ENCODE measurements at places on chromosomes 12 and 14.

GRCh38 chr12:49091056-49091835 lies 3.4 kb downstream of the DHH start:
- no peak for DNase-seq

GRCh38 chr14:68111097-68111852 lies 291.7 kb downstream of the RAD51B start:
- DNase-seq, result no peak

DNA sequence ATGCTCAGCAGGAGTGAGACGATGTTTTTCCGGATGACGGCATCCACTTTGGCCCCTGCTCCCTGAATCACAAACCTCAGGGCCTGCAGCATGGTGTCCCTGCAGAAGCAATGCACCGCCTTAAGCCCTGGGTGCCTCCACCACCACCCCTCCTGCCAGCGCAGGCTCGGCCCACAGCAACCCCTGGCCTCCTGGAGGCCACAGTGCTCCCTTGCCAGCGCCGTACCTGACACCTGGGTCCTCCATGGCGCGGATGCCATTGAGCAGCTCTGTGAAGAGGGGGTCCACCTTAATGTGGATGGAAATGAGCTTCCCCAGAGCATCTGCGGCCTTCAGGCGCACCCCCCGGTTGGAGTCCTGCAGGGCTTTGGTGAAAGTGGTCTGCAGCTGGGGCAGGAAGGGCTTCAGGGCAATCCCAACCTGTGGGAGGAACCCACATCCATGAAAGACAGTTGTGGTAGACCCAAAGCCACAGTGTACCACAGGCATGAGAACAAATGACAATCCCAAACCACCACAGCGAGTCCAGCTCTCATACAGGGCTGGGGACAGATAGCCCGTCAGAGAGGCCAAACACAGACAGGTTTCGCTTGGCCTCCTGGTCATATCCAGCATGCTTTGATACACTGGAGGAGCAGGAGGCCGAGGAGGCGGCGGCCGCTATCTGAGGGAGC lies 17.9 kb upstream of the RAB35 start:
- DNase-seq, result no peak

- no peak for DNase-seq
Observed at GRCh38 chr12:108779998-108780688, 48.8 kb upstream of the CORO1C start.

DNA sequence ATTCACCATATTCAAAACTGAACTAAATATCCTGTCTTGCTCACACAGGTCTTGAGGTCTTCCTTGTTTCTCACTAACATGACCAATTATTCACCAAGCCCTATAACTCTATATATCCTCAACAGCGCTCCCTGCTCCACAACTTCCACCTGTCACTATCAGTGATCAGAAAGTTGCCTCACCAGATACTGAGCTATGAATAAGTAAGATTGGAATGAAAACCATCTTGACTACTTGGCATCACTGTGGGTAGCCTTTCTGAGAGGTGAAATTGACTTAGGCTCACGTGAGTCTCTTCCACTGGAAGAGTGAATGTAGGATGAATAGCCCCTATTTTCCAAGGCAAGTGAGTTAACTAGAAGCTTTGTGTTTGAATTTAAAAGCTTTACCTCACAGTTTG lies 167.1 kb downstream of the PIK3C2G start:
- no peak for DNase-seq

GRCh38 chr12:30880061-30880460 lies 46.5 kb upstream of the TSPAN11 start:
- no peak for DNase-seq

DNA sequence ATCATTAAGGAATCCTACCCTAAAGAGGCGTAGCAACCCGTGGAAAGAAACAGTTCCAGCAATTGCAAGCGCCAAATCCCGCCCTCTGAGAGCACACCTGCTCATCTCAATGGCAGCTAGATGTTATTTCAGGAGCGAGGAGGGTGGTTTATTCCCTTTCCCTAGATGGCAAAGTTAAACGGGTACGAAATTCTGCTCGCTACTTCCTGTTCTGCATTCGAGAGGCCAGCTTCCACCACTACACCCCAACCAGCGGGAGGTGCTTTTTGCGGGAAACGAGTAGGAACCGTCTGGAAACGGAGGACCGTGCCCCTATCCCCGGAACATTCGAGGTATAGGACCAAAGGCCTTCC lies 536 bp downstream of the VPS29 start:
- no peak for DNase-seq

DNA sequence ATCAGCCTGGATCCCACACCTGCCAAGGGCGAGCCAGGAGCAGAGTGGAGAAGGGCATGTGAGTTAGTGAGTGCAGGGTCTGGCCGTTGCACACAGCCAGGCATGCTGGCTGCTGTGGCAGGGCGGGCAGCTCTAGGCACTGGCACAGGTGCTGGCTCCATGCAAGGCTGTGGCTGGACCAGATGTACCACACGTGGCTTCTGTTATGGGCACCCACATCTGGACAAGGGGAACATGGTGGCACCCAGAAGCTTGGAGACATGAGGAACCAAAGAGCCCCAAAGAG lies 20.1 kb downstream of the SERPINA3 start:
- no peak for DNase-seq

- DNase-seq, result no peak
Observed at GRCh38 chr14:92204792-92205191, 83.0 kb downstream of the CPSF2 start.

DNA sequence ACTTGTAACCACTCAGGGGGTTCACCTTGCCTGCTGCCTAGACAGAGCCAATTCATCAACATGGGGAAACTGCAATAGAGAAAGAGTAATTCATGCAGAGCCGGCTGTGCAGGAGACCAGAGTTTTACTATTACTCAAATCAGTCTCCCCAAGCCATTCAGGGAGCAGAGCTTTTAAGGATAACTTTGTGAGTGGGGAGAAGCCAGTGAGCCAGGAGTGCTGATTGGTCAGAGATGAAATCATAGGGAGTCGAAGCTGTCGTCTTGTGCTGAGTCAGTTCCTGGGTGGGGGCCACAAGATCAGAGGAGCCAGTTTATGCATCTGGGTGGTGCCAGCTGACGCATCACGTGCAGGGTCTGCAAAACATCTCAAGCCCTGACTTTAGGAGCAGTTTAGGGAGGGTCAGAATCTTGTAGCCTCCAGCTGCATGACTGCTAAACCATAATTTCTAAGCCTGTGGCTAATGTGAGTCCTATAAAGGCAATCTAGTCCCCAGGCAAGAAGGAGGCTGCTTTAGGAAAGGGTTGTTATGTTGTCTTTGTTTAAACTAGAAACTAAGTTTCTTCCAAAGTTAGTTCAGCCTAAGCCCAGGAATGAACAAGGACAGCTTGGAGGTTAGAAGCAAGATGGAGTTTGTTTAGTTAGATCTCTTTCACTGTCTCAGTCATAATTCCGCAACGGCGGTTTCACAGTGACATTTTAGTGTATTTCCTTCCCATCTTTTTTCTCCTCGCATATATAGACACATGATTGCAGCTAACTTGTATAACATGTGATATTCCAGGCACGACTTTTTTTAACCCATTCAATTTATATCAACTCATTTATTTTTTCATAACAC lies 68.9 kb upstream of the NCOR2 start:
- DNase-seq, result peak; percentile 73

- no peak for DNase-seq
Observed at GRCh38 chr12:76259660-76260389, 88.4 kb downstream of the BBS10 start.

- no peak for DNase-seq
Observed at GRCh38 chr14:65223636-65224035, 121.3 kb upstream of the MAX start.

- no peak for DNase-seq
Observed at GRCh38 chr14:86305058-86305457, 775.1 kb downstream of the FLRT2 start.

DNA sequence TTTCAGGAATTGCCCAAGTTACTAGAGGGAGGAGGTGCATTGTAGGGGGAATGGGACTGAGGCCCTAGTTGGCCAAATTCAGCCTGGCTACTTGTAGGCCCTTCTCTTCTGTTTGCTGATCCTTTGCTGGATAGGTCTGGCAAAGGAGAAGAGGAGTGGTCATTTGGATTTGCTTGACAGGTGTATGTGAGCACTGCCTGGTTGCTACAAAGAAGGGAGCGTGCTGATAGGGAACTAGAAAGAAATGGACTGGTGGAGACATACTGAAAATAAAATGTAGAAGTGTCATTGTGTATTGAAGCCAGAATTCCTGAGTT lies 3.6 kb downstream of the PSMA6 start:
- DNase-seq, result no peak

GRCh38 chr12:130163461-130164215 lies 1.4 kb downstream of the FZD10 start:
- no peak for DNase-seq

DNA sequence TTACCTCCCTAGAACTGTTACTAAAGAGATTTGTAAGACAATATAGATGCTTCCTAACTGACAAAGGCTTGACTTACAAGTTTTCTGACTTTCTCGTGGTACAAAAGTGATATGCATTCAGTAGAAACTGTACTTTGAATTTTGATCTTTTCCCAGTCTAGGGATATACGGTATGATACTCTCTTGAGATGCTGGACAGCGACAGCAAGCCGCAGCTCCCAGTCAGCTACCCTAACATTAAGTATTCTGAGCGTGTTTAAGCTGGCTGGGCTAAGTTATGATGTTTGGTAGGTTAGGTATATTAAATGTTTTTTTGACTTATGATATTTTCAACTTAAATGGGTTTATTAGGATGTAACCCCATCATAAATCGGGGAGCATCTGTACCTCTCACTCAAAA lies 55.2 kb upstream of the CDKL1 start:
- no peak for DNase-seq

DNA sequence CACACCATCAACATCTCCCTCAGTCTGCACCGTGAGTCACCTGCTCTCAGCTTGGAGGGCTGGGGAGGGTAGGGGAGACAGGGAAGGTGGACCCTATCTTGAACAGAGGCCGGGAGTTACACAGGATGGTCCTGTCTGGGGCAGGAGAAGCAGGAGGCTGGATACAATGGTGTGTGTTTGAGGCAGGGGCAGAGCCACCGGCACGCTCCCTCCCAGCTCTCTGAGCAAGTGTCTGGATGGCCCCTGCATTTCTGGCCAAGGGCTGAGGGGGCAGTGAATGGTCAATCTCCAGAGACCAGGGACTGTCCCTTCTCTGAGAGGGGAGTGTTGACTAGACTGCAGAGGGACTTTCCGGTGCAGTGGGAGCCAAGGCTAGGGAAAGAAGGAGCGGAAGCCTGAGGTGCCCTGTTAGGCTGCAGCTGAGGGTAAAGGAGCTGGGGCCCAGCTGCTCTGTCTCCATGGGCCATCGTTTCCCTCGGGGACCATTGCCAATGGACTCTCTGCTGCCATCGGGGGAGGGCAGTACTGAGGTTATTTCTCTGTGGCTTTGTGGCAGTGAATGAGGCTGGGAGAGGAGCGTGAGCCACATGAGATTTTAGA lies 1.9 kb downstream of the LRP1-AS start:
- DNase-seq, result no peak

- no peak for DNase-seq
Observed at GRCh38 chr14:88473791-88474190, 81.0 kb downstream of the PTPN21 start.

GRCh38 chr14:104161602-104162367 lies 23.4 kb downstream of the KIF26A start:
- no peak for DNase-seq

GRCh38 chr12:57276935-57277563 lies 26.1 kb upstream of the STAC3 start:
- DNase-seq, result peak; percentile 45

DNA sequence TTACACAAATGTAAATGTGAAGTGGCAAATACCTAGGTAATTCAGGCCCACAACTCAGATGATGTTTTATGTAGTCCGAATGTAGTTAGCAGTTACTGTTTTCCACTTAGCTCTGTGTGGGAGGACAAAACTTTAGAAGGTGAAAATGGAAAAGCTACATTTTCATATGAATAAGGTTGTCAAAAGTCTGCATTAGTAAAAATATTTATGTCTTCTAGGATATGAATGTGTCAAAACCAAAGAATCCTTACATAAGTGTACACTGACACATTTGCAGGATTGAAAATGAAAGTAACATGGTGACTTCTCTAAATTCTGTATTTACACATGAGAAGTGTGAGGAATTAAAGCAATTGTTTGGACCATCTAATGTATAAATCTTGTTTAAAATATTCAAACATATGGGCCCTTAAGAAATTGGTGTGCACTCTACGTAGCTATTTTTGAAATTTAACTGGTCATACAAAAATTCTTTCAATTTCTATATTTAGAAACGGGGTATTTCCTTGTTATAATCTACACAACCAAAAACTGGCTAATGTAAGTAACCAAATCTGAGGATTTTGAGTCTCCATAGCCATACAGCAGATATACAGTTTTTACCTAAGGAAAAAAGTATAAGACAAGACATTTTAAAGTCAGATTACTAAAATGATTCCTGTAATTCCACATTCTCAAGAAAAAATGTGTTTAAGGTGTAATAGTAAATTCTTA lies 5.4 kb downstream of the CDKN1B start:
- DNase-seq, result no peak

DNA sequence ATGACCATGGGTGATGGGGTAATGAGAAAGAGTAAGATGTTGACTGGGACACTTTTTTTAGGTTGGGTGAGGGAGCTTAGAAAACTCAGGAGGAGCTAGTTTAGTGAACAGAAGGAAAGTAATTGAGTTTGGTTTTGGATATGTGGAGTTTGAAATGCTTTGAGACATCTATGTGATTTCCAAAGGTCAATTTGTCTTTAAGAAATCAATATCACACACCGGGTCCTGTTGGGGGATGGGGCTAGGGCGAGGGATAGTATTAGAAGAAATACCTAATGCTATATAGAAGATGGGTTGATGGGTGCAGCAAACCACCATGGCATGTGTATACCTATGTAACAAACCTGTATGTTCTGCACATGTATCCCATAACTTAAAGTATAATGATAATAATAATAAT lies 118.4 kb downstream of the ASCL1 start:
- no peak for DNase-seq

GRCh38 chr12:106128585-106129328 lies 10.0 kb downstream of the NUAK1 start:
- no peak for DNase-seq

DNA sequence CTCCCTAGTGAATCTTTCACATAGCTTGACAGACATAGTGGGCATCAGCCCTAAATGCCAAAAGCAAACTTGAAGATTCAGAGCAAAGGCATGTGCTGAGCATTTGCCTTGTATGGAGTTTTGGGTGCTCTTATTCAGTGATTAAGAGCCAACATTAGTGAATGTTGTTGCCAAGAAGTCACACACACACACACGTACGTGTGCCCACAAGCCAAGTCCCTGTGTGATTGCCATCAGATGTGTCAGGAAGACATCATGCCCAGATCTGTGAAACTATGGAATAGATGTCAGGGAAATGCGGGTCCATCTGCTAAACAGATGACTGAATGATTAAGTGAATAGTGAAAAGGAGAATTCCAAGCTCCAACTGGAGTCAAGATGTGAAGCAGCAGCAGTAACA lies 149.0 kb downstream of the AKAP6 start:
- no peak for DNase-seq

DNA sequence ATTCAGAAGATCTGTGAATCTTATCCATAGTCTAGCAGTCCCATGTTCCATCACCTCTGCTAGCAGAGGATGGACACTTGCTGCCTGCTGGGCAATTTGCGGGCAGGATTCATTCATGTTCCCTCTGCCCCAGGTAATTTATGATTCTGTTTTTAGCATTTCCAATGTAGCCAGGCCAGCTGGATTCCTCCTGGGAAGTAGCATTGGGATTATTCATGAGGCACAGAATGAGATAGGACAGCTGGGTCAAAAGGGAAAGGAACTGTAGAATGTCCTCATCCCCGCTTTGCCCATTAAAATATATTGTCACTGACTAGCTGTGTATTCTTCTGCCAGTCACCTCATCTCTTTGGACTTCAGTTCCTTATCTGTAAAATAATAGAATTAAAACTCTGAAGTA lies 68.7 kb downstream of the SLC35F4 start:
- no peak for DNase-seq

Data from stimulated activated CD8-positive, alpha-beta memory T cell treated with anti-CD3 and anti-CD28 coated beads, Interleukin-4, amount 100 ng/mL, for 48 hours (primary cell).